Midbrain (tissue), 1 donor: ENCODE measurements at places on chromosomes 3 and 15.

- DNase-seq = no peak
Measured at GRCh38 chr3:22908989-22909507, 294.1 kb upstream of the UBE2E2 start.

GRCh38 chr15:53130943-53131342 lies 340.8 kb upstream of the ONECUT1 start:
- no peak for DNase-seq

- DNase-seq = no peak
Measured at GRCh38 chr15:86382341-86382740, 302.7 kb downstream of the AGBL1 start.

- DNase-seq = no peak
Measured at GRCh38 chr3:159948429-159949144, 40.0 kb upstream of the IL12A start.

DNA sequence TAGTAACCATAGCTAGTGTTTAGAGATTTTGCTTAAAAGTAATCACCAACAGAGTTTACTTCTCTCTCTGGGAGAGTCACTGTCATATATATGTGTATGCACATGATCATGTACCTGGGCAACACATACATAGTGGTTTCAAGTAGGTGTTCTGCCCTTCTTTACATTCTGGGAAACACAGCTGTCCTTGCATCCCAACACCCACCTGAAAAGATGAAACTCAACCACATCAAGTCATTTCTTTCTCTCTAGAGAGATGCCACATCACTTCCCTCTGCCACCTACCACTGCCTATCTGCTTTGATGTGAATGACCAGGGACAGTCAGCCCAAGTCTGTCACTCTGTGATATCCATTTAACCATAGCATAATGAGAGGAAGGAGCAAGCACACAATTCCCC lies 155.8 kb upstream of the GADL1 start:
- DNase-seq = no peak

GRCh38 chr3:48738144-48738536 lies 21.1 kb upstream of the IP6K2 start:
- no peak for DNase-seq

- no peak for DNase-seq
Measured at GRCh38 chr3:184745526-184745925, 33.7 kb upstream of the MAGEF1 start.
